Stimulated activated CD4-positive, alpha-beta T cell treated with anti-CD3 and anti-CD28 coated beads, Interleukin-1b, Interleukin-23, amount 100 ng/mL, for 1 hour (primary cell): ENCODE measurements at places on chromosomes 1 and 21.
A peak's percentile ranks its signal among the peaks of the same experiment; 100 is the strongest.

DNA sequence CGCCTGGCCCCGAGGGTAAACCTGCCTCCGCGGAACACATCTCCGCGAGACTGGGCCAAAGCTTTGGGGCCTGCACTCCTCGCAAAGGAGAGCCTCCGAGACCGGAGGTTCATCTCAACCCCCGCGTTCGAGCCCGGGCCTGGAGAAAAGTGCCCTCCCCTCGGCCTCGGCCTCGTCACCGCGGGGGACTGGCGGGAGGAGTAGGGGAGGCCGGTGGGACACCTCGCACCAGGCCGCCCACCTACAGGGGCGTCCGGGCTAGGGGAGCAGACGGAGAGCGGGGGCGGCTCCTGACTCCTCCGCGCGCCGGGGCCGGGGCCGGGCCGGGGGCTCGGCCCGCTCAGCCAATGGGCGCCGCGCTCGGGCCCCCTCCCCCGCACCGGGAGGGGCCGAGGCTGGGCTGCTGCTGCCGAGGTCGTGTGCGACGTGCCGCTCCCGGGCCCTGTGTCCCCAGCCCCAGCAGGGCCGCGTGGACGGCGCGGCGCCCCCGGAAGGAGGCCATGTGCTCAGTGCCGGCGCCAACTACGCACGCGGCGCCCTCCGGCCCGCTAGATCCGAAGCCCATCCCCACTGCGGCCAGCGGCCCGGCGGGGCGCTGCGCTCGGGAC is 684 bp downstream of the SLC2A1 start:
- peak; percentile 51 for DNase-seq

- DNase-seq: no peak
These were observed 34.5 kb downstream of the UCK2 start for GRCh38 chr1:165861911-165862310.

GRCh38 chr1:112957133-112957812 is 1.3 kb upstream of the SLC16A1 start:
- peak; percentile 9 for DNase-seq

DNA sequence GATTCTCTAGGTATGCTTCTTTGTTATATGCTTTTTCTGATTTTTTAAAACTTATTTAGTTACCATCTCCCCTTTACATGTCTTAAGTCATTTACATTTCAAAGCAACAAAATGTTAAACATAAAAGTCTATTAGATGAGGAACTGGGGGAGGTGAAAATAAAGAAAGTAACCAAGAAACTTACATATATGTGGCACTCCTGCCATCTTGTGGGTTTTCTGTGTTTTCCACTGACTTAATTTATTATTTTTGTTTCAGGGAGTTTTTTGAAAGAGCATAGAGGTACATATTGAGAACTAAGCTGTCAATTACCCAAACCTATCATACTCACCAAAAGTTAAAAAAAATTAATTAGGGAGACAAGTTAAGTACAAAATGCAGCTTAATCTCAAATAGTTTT is 1531.1 kb downstream of the MRPL39 start:
- DNase-seq: no peak

DNA sequence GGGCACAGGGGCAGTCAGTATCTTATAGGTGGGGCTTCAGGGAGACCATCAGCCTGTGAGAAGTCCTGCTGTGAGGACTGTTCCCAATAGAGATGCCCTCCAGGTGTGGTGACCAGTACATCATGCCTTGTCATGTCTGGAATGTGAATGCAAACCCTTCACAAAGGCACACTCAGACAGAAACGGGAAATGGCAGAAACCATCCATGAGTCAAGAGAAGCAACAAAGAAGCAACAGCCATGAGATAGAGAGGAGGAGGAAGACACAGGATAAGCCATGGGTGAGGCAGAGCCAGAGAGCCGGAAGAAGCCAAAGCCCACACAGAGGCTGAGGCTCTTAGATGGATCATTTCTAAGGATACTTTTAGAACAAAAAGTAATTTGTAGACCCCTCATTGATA is 20.1 kb upstream of the ZP4 start:
- no peak for DNase-seq

DNA sequence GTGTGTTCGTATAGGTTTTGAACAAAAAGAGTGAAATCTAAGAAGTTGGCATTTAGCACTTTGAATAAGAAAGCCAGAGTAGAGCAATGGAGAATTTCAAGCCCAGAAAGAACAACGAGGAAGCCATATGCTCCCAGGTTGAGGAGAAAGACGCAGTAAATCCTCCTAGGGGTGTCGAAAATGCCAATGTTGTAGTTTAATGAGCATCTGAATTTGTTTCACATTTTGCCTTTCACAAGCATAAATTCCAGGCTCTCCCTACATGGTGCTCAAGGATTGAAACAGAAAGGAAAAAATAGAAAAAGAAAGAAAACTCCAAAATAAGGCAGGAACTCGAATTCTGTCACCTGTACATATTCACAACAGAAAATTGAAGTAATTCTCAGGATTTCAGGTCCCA is 264.7 kb upstream of the SGIP1 start:
- no peak for DNase-seq

- no peak for DNase-seq
These were observed 121.7 kb downstream of the DTL start for GRCh38 chr1:212157252-212157651.

DNA sequence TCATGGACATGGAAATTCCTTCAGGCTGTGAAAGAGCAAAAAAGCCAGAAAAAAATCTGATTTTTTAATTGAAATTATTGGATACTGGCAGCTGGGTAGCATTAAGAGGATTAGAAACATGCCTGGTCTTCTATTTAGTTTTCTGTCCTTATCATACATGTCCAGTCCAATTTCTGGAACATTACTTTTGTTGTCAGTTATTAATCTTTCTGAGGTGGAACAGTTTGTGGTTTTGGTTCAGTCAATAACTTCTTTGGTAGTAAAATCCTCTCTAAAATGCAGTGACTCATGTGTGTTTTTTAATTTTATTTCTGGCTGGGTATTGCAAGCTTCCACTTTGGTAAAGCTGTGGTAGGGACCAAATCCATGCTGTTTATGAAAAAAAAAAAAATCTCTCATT is 687.0 kb upstream of the ADGRL2 start:
- no peak for DNase-seq

GRCh38 chr1:5961601-5962000 is 30.6 kb downstream of the NPHP4 start:
- DNase-seq: no peak

DNA sequence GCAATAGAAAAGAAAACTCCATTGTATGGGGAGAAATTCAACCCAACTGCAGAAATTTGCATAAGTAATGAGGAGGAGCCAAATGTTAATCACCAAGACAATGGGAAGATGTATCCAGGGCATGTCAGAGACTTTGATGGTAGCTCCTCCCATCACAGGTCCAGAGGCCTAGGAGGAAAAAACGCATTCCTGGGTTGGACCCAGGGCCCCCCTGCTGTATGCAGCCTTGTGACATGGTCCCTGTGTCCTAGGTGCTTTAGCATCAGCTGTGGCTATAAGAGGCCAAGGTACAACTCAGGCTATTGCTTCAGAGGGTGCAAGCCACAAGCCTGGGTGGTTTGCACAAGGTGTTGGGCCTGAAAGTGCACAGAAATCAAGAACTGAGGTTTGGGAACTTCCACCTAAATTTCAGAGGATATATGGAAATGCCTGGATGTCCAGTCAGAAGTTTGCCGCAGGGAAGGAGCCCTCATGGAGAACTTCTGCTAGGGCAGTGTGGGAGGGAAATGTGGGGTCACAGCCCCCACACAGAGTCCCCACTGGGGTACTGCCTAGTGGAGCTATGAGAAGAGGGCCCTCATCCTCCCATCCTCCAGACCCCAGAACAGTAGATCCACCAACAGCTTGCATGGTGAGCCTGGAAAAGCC is 162.3 kb downstream of the TGFB2 start:
- DNase-seq: no peak

DNA sequence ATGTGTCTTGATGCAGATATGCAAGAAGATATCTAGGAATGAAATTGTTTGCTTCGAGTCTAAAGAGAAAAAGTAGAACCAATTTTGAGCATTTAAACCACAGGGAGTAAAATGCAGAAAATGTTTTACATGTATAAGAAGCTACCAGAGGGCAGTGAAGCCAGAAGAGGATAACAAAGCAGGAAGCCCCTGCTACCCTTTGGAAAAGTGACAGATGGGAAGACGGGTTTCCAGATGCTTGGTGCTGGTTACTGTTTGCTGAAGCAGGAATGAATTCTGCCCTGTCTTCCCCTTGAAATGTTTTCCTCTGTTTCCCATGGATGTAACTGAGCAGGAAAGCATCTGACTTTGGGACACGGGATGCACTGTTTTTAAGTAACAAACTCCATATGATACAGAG is 822.2 kb downstream of the MRPL39 start:
- no peak for DNase-seq

GRCh38 chr1:205466595-205467220 is 10.9 kb upstream of the BLACAT1 start:
- DNase-seq: no peak

DNA sequence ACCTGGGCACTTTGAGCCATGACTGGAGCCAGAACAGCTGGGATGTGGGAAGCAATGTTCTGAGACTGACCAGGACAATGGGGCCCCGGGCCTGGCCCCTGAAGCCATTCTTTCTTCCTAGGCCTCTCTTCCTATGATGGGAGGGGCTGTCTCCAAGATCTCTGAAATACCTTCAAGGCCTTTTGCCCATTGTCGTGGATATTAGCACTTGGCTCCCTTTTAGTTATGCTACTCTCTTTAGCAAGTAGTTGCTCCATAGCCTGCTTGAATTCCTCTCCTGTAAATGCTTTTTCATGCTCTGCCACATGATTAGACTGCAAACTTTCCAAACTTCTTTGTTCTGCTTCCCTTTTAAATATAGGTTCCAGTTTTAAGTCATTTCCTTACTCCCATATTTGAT is 262.9 kb upstream of the CACYBP start:
- DNase-seq: no peak

- DNase-seq: no peak
These were observed 216.2 kb upstream of the RUNX1 start for GRCh38 chr21:35265170-35265877.

- no peak for DNase-seq
These were observed 14.4 kb downstream of the SARS1 start for GRCh38 chr1:109228167-109228566.

GRCh38 chr1:87030740-87031690 is 116.6 kb downstream of the HS2ST1 start:
- DNase-seq: no peak

DNA sequence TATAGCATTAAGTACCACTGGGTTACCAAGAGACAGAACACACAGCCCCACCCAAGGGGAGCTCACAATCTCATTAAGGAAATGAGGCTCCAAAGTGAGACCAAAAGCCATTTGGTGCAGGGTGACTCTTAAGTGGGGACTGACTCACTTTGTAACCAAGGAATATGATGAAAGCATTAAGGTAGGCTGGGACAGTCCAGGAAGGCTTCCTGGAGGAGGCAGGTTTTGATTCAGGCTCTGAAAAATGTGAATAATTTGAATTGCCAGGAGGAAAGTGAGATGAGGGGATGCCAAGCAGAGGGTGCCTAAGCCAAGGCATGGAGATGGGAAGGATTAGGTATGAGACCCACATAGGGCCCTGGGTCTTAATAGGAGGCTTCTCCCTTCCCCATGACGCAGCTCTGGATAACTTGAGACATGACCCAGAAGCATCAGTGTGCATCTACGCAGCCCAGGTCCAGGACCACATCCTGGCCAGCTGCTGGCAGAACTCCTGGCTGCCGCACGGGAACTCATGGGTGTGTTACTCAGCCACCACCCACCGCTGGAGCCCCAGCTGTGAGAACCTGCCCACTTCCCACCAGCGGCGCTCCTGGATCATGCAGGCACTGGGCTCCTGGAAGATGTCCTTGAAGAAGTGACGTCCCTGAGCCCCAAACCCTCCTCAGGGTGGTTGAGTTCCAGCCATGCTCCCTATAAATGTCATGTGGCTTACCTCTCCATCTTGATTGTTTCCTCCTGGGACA is 5.9 kb upstream of the TTC4 start:
- no peak for DNase-seq

- no peak for DNase-seq
These were observed 134.5 kb upstream of the PKN2 start for GRCh38 chr1:88549536-88549935.

DNA sequence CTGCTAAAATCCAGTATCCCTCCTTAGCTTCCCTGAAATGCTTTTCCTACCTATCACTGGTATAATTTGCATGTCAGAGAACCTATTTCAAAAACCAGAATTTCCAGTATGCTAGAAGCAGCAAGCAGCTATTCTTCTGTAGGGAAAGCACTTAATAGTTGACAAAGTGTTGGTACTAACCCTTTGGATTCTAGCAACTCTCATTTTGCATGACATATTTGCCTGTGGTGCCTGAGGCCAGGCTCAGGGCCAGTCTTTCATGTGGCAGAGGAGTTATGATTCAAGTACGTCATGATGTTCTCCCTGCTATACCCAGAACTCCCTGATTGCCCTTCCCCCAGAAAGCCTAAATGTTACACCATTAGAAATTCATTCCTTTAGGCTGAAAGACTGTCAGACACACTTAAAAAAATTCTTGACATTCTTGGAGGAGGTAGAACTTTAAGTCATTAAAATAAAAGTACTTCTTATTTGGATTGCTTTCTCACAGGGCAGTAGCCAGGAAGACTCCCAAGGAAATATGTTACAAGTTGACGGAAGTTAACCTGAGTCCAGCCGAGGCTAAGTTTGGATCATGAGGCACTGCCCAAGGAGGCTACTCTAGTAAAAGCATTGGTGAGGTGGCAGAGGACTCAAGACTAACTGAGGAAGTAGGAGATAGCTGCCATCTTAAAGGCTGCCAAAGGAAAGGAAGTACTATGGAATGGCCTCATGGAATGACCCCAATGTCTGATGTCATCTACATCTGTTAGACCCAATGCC is 298.4 kb upstream of the SPAG17 start:
- no peak for DNase-seq

- DNase-seq: no peak
These were observed 48.3 kb upstream of the LAMC2 start for GRCh38 chr1:183137782-183138181.

DNA sequence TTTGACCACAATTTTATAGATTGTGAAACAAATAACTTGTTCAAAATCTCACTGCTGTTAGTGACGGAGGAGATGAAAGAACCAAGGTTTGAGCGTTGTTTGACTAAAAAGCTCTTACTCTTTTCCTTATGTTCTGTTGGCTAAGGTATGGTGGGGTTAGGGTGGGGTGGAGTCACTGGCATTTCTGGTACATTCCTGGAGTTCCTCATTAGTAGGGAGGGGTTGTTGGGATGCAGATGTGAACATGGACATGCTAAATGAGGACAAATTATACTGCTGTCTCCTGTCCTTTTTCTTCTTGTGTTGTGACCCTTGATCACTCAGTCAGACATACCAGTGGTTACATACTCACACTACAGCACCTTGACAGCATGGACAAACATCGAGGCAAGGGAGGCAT is 26.2 kb upstream of the CD1D start:
- no peak for DNase-seq

DNA sequence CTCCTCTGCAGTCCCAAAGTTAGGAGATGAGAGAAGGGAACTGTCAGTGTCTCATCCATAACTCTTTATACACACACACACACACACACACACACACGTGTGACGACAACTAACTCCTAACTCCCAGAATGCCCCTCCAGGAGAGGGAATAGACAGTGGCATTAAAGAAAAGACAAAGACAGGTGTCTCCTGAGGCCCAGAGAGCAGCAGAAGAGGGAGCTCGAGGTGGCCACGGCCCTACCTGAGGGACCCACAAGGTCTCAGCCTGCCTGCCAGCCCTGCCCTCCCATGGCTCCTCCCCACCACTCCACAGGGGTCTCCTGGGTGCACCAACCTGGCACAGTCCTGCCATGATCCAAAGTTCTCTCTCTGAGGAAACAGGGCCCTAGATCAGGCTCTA is 1.6 kb upstream of the PHLDA3 start:
- no peak for DNase-seq

GRCh38 chr1:1858382-1859086 is 32.4 kb downstream of the GNB1 start:
- DNase-seq: no peak

GRCh38 chr1:224534731-224535130 is 81.4 kb upstream of the CNIH3 start:
- DNase-seq: no peak
